Activated B cell treated with CpG ODN at 0.5 μM for 24 hours (primary cell): ENCODE measurements at places on chromosomes 3 and 15.

DNA sequence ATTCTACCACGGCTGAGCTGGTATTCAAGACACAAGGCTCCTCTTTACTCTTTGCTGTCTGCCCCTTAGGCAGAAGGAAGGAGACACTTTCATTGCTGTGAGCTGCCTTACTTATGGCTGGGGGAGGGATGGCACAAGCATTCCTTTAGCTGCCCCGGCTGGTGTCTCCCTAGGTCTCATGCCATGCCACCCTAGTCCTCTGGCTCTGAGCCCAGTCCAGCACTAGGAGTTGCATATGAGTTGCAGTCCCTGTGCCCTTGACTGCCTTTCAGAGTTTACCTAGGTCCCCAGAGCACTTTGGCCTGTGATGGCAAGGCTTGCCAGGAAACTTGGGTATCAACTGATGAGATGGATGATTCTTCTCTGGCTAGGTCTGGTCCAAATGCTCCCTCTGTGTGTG, 296.4 kb downstream of the RBMS3 start:
- no peaks in the 10 kb centered on the region for H3K36me3 ChIP-seq
- H3K27ac ChIP-seq = no peak overlapping the region
- no peaks in the 10 kb centered on the region for H3K4me1 ChIP-seq
- no peak for DNase-seq
- H3K27me3 ChIP-seq = no peaks in the 10 kb centered on the region

DNA sequence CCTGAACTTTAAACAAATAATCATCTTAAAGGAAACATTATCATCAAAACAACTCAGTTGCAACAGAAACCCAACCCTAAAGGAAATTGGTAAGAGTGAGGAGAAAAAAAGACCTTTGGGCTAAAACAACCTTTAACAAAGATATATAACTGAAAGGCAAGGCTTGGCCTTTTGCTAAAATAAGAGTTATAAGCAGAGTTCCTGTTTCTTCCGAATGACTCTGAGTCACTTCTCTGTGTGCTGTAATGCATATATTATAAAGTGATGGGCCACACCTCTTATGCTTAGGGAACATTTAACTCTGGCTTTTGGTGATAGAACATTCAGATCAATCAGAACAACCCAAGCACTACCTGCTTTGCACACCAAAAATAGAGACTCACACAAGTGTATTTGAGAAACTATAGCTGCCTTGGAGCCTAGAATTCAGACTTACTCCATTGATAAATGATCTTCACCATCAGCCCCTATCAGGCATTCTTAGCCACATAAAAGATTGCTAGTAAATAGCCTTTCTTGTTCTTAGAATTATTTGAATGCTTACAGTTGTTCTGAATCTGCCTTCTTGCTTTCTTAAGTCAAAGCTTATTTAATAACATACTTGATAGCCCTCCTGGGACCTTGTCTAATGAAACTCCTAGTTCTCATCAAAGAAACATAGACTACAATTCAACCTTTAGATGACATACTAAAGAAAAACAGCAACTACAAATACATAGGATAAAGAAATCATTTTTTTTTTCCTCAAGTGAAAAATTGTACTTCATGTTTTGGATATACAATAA, 294.2 kb upstream of the SEMA6D start:
- H3K4me3 ChIP-seq = no peak overlapping the region
- no peak for DNase-seq
- H3K27me3 ChIP-seq = no peaks in the 10 kb centered on the region
- H3K4me1 ChIP-seq = no peaks in the 10 kb centered on the region
- H3K27ac ChIP-seq = no peak overlapping the region

DNA sequence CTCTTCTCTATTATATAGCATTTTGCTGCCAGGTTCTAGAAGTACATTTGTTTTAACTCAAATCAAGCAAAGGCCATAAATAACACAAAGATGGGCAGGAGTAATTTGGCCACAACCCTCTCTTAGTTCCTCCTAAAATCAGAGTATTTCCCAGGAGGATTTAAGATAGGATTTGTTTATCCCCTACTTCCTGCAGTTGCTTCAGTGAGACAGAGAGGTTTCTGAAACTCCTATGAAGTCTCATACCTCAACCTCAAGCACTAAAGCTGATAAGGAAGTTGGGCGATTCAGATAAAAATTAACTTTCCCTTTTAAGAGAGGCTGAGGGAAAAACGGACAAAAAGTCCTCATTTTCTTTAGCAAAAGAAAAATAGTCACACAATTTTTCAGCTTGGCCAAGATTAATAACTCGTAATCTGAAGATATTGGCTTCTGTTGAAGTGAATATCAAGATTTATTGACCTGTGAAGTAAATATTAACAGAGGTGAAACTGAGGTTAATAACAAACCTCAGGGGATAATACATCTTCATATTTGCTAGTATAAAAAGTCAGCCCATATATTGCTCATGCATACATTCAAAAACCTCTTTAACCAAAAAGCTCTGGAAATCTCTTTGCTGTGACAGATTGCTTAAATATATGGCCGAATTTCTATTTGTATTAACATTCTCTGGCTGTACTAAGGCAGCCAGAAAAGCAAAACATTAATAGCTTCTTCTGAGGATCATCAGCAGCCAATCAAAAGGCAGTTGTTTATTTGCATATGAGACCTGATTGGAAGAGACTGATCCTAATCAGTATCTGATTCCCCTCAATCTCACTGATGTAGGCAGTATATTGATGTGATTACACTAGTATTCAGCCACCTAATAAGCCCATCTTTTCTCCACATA, 90.6 kb upstream of the GADL1 start:
- H3K27me3 ChIP-seq = peaks cover 4% of the 10 kb centered on the region
- no peaks in the 10 kb centered on the region for H3K36me3 ChIP-seq
- no peak for DNase-seq
- no peak overlapping the region for H3K27ac ChIP-seq

DNA sequence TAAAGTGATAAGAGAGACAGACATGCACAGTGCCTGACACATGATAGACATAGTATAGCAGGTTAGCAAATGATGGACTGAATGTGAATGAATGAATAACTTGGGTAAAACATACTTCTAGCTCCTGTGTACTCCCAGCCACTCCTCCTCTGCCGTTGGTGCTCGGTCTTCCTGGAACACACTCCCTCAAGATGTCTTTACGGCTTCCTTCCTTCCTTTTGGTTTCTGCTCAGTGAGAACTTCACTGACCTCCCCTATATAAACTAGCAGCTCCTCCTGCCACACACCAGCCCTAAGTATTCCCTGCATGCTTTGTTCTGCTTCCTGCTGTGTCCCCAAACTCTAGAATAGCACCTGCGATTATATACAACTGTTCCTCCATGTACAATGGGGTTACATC, 50.2 kb downstream of the RAD54L2 start:
- no peak overlapping the region for H3K4me3 ChIP-seq
- DNase-seq = no peak
- no peaks in the 10 kb centered on the region for H3K27me3 ChIP-seq
- H3K36me3 ChIP-seq = peaks cover 42% of the 10 kb centered on the region
- H3K27ac ChIP-seq = peak overlapping the region; percentile 30

- H3K27ac ChIP-seq = no peak overlapping the region
- DNase-seq = no peak
- no peaks in the 10 kb centered on the region for H3K27me3 ChIP-seq
- H3K4me1 ChIP-seq = no peaks in the 10 kb centered on the region
- no peak overlapping the region for H3K4me3 ChIP-seq
Measured at GRCh38 chr3:79517766-79518413, 249.9 kb downstream of the ROBO1 start.

DNA sequence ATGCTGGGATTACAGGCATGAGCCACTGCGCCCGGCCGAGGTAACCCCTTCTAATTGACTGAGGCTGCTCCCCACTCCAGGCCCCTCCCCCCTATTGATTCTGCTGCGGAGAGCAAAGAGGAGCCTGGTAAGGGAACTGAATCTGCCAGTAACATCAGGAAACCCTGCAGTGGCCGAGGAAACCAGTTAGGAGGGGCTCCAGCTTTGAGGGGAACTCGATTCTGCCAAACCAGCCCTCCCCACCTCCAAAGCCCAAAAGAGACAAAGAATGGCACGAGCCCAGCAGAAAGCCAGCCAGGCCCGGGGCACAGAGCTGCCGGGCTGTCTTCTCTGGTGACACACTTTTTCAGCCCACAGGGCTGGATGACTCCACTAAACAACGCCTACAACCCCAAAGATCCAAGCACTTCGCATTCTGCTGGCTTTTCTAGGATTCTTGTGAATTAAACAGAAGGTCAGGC, 15.0 kb upstream of the ACAD9 start:
- no peak for DNase-seq
- no peak overlapping the region for H3K4me3 ChIP-seq
- H3K4me1 ChIP-seq = no peaks in the 10 kb centered on the region
- H3K27me3 ChIP-seq = no peaks in the 10 kb centered on the region
- H3K36me3 ChIP-seq = peaks cover 2% of the 10 kb centered on the region
- no peak overlapping the region for H3K27ac ChIP-seq

DNA sequence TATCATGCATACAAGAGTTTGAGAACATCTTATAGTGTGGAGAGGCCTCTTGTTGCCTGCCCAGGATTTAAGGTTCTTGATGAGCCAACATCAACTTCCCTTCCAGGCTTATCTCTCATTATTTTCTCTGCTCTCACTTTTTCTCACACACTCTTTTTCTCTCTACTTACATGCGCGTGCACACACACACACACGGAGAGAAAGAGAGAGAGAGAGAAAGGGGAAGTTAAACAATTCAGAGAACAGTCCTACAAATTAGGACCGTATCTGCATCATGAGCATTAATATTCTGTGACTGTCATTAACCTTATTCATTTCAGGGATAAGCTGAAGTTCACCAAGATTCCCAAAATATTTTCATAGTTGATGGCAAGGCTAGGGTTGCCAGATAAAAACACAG, 269.0 kb downstream of the ZNF621 start:
- no peak overlapping the region for H3K27ac ChIP-seq
- DNase-seq = no peak
- H3K27me3 ChIP-seq = peaks cover 8% of the 10 kb centered on the region
- H3K4me1 ChIP-seq = peaks cover 4% of the 10 kb centered on the region
- no peaks in the 10 kb centered on the region for H3K36me3 ChIP-seq

- H3K36me3 ChIP-seq = no peaks in the 10 kb centered on the region
- H3K4me1 ChIP-seq = no peaks in the 10 kb centered on the region
- H3K4me3 ChIP-seq = no peak overlapping the region
Measured at GRCh38 chr15:72982714-72983113, 69.5 kb upstream of the NEO1 start.

GRCh38 chr3:64530434-64531049, 157.3 kb downstream of the ADAMTS9 start:
- no peak for DNase-seq
- H3K27ac ChIP-seq = no peak overlapping the region
- H3K27me3 ChIP-seq = peaks cover 6% of the 10 kb centered on the region
- no peak overlapping the region for H3K4me3 ChIP-seq

DNA sequence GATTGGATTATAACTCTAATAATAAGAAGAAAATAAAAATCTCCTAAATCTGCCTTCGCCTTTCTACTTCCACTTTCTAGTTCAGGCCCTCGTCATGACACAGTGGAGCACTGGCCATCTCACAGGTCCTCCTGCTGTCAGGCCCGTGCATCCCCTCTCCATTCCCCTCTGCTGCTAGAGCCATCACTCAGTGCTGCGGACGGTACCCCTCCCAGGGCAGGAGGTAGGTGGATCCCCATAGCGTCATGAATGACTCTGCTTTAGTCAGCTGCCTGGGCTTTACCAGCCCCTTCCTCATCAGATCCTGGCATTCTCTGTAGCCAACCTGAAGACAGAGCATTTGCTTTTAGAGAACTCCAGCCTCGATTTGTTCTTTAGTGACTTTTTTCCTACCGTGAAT, 12.0 kb upstream of the PPP1R2 start:
- H3K4me3 ChIP-seq = no peak overlapping the region
- no peak for DNase-seq

- no peak overlapping the region for H3K27ac ChIP-seq
- H3K4me1 ChIP-seq = no peaks in the 10 kb centered on the region
- H3K27me3 ChIP-seq = no peaks in the 10 kb centered on the region
Measured at GRCh38 chr15:33089878-33090757, 104.4 kb downstream of the FMN1 start.

DNA sequence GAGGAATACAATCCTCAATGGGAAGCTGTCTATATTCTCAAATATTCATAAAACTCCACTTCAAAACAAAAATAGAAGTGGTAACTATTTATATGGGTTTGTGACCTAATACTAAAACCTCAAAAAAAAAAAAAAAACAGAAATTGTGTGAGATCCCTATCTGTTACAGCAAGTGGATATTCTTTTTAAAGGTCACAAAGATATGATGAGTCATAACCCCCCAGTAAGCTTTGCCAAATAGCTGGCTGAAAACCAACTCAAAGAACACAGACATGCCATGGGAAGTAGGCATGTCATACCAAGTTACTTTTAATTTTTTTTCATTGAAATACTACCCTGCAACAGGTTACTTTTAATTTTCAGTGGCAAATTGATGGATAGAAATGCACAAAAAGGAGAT, 62.5 kb downstream of the CBLB start:
- H3K27ac ChIP-seq = no peak overlapping the region
- no peaks in the 10 kb centered on the region for H3K27me3 ChIP-seq
- H3K4me1 ChIP-seq = peaks cover 49% of the 10 kb centered on the region
- H3K36me3 ChIP-seq = peaks cover 9% of the 10 kb centered on the region
- H3K4me3 ChIP-seq = no peak overlapping the region

DNA sequence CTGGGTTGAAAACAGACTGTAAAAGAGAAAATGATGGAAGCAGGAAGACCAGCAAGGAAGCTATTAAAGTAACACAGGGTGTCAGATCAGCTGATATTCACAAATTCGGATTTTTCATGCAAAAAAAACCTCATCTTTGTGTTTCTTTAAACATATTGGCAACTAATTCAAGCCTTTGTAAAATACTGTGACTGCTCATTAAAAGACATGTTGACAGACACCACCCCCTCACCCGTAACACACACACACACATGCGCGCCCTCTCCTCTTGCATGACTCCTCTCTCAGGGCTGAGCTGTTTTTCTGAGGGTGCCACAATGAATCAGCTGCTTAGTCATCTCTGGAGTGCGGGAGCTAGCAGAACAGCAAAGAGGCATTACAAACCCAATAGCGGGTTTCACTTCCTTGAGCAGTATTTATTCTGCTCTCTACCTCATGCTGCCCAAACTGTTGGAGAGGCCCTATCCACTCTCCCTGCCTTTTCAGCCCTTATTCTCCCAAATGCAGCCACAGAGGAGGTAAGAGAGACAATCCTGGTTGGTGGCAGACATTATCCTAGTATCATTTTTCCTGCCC, 35.8 kb upstream of the CCDC80 start:
- H3K36me3 ChIP-seq = no peaks in the 10 kb centered on the region
- peaks cover 25% of the 10 kb centered on the region for H3K4me1 ChIP-seq
- DNase-seq = peak; percentile 57
- peak overlapping the region; percentile 67 for H3K4me3 ChIP-seq
